ENCODE measurements at places on chromosomes 4 and X. TPM values are rescaled to one million over a fixed set of nuclear protein-coding genes. Genes with fewer than 3 reads are reported as not detected.

Gene ODAPH
- total RNA-seq, result not detected

Gene AKAP14
- total RNA-seq, result not detected

Gene SSX4B
- not detected for total RNA-seq

Gene TEX13C
- not detected for total RNA-seq

Gene PNMA3
- not detected for total RNA-seq

Gene GPC3
- 1.3 TPM for total RNA-seq

Gene FAM9B
- total RNA-seq, result not detected

Gene ZNF630
- 0.10 TPM for total RNA-seq

Gene SMIM10L2A
- total RNA-seq, result 0.03 TPM

Gene RASGEF1B
- total RNA-seq, result 3.5 TPM

Gene SEC24B
- total RNA-seq, result 10.1 TPM

Gene P2RY8
- total RNA-seq, result not detected

Gene PPEF1
- total RNA-seq, result not detected

Gene COX7B
- total RNA-seq, result 371 TPM

Gene PPP1R2C
- total RNA-seq, result not detected

Gene AWAT2
- total RNA-seq, result not detected

Gene FRG2
- total RNA-seq, result not detected

Gene DRD5
- total RNA-seq, result not detected

Gene GNL3L
- total RNA-seq, result 43.2 TPM

Gene TMPRSS11E
- not detected for total RNA-seq

Gene KIT
- not detected for total RNA-seq

Gene FGFR3
- 73.4 TPM for total RNA-seq

Gene CXorf65
- total RNA-seq, result not detected

Gene TLR6
- total RNA-seq, result 0.34 TPM

Gene EGFL6
- not detected for total RNA-seq

Gene NKRF
- total RNA-seq, result 6.9 TPM

Gene FANCB
- total RNA-seq, result 3.2 TPM

Gene SPIN2A
- 0.56 TPM for total RNA-seq

Gene CPZ
- total RNA-seq, result not detected

Gene ADH1A
- total RNA-seq, result not detected

Gene XK
- total RNA-seq, result 4.9 TPM

Gene MXD4
- total RNA-seq, result 41.7 TPM

Gene MXRA5
- total RNA-seq, result not detected

Gene SMIM43
- not detected for total RNA-seq

Gene HMX1
- not detected for total RNA-seq
